ENCODE measurements at places on chromosomes 16 and 17.

DNA sequence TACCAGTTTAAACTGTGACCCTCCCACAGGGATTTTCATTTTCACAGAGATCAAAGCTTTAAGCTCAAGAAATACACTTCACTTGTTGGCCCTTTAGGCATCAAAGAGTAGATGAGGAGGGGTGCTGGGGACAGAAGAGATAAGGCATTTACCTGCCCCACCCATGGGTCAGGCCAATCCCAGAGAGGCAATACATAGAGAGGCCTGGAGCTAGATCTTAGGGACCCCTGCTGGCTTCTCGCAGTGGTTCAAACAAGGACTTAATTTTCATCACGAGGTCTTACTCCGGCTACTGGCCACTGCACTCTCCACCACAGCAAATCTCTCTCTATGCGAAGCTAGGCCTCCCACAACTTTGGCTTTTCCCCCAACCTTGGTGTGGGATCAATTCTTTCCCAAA is 46.6 kb downstream of the NOG start:
- no peak for DNase-seq

DNA sequence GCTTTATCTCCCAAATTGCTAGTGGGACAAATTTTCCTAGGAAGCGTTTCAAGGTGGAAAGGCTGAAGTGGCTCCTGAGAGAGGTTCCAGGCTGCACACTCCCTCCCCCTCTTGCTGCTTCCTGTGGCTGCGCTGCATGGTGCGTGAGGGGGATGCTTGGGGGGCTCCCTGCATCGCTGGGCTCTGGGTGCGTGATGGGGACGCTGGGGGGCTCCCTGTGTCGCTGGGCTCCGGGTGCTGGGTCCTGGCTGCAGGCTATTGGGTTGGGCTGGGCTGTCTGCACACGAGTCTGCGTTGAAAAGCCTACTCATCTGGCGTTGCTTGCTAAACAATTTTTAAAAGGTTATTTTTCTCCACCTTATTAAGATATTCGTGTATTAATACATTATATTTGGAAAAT is 30.1 kb downstream of the NDEL1 start:
- peak; percentile 14 for DNase-seq

DNA sequence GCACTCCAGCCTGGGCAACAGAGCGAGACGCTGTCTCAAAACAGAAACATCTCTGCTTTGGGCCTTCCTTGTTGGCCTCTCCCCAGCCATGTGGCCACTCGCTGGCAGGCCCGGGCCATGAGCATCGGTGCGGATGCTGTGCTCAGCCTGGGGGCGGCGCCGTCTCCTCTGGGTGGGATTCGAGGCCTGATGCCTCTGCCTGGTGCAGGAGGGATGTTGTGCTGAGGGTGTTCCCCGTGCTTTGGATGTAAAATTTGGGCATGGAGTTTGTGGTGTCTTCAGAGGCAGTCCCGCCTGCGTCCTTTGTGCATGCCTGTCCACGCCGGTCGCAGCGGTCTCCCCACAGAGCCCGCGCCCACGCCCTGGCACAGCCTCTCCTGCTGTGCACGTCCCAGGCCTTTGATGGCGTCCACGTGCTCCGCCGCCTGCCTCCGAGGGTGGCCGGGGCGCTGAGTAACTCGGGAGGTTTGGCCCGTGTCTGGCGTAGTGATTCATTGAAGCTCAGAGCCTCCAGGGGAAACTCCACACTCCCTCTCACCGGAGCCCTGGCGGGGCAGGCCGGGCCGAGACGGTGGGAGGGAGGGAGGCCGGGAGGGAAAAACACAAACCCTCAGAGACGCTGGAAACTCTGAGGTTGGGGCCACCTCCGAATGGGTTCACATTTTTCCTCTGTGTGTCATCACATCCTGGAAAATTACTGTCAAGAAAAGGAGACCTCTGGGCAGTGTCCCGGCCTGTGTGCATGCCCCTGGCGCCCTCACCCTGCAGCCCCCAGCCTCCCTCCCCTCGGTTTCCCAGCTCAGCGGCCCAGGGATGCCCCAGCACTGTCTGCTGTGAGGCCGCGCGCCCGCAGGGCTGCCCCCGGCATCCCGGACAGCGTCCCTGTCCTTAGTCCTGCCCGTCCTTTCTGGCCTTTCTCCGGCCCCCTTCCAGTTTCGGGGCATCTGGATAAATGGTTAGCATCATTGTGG is 19.0 kb downstream of the CENPX start:
- DNase-seq = no peak

GRCh38 chr17:1956134-1956533 is 69.0 kb downstream of the RTN4RL1 start:
- DNase-seq = peak; percentile 36

DNA sequence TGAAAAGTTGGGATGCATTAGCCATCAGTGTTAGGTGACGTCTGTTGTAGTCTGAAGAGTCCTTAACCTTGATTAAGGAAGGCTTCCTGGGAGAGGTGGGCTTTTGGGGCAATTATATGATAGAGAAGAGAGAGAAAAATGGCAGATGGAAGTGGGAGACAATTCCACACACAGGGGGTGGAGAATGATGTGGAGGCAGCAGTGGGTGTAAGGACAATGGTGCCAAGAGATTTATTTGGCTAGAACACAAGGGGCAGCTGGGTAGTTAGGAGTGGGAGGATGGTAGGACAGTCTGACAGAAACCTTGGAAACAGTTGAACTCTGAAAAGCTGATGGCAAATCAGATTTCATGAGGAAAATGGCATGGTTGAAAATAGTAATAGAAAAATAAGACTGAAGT is 10.7 kb upstream of the DUSP14 start:
- no peak for DNase-seq

DNA sequence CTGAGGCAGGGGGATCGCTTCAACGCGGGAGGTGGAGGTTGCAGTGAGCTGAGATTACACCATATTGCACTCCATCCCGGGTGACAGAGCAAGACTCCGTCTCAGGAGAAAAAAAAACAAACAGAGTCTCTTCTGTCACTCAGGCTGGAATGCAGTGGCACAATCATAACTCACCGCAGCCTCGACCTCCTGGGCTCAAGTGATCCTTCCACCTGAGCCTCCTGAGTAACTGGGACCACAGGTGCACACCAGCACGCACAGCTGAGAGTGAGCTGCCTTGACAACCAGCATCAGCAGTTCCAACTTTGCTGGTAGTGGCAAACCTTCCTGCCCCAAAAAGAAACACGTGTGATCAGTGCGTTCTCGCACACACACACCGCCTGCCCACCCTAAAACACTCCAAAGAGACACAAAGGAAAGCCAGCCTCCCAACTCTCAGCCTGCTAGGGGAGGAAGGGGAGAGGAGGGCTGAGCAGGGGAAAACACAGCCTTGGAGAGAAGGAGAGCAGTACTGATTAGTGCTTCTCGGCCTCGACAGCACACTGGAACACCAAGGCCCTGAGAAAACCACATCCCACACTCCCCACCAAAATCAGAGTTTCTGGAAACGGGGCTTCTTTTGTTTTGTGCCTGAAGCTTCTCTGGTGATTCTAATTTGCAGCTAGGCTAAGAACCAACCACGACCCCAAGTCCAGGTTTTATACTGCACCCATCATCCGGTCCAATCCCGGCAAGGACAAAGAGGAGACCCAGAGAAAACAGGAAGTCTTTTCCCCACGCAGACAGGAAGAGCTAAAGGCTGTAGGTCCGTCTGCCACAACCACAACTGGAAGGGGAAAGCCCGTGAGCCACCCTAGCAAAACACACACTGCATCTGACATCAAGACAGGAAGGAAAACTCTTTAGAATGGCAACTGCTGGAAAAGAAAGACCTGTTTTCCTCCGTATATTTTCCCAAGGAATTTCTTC is 28.8 kb downstream of the ZCCHC14 start:
- DNase-seq = no peak

DNA sequence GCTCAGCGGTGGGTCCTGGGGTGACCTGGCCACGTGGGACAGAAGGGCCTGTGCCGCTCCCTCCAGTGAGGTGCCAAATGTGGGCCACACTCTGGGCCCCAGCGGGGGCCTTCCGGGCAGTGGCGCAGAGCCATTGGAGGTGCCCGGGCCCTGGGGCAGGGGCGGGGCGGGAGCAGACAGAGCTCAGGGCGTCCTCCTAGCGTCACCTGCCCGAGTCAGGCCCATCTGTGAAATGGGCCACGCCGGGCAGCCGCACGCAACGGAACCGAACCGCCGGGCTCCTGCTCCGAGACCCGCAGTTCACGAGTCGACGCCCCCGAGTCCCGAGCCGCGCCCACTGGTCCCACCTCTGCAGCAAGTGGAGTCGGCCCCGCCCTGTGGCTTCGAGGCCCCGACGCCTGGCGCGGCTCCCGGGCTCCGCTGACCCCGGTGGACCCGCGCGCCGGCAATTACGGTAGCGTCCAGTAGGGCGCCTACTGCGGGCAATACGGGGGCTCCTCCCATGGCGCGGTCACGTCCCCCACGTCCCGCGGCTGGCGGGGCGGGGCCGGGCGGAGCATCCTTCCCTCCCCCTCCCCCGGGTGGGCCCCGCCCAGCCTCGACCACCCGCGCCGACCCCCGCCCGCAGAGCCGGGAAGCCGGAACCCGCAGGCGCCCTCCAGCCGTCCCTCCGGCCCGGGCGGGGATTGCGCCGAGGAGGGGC is 1.9 kb downstream of the SLC16A3 start:
- no peak for DNase-seq

DNA sequence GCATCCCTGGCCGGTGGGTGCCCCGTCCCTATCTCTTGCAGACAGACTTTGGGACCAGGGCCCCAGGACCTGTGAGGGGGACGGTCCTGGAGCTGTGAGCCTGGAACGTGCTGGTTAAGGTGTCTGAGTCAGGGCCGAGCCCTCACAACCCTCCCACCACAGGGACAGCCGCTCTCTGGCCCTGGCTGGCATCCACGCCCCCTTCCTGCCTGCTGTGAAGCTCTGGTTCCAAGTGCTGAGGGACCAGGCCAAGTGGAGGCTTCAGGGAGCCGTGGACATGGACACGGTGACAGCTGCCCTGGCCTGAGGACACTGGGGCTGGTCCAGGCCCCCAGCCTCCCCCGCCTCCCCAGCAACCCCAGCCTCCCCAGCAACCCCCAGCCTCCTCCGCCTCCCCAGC is 6.6 kb downstream of the TSR3 start:
- no peak for DNase-seq

- no peak for DNase-seq
These were observed 56.9 kb upstream of the TRAP1 start for GRCh38 chr16:3774156-3774767.

DNA sequence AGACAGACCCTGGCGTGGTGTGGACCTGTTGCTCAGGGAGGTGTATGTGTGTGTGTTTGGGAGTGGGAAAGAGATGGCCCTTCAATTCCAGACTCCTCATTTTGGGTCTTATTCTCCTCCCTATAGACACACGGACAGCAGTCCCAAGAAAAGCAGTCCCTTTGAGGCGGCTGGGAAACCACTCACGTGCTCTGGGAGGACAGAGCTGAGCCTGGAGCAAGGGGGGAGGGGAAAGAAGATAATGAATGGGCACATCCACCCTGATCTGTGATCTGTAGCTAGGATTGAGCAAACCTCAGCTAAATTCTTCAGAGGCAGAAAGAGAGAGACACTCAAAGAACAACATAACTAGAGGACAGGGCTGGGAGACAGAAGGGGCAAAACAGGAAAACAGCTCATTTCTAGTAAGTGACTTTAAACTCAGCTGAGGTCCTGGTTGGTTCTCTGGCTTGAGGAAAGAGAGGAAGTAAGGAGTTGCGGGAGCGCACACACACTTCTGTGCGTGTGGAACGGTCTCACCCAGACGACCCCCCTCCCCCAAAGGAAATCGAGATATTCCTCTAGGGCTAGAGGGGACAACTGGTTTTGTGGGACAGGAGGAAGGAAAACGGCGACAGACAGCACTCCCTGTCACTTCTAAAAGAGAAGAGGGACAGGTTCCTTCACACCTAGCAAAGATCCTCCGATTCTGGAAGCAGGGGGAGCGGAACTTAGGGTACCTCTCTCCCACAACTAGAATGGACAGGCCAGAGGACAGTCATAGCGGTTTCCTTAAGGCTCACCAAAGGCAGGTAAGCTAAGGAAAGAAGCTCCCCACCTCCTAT is 658 bp downstream of the RAB5C start:
- no peak for DNase-seq

DNA sequence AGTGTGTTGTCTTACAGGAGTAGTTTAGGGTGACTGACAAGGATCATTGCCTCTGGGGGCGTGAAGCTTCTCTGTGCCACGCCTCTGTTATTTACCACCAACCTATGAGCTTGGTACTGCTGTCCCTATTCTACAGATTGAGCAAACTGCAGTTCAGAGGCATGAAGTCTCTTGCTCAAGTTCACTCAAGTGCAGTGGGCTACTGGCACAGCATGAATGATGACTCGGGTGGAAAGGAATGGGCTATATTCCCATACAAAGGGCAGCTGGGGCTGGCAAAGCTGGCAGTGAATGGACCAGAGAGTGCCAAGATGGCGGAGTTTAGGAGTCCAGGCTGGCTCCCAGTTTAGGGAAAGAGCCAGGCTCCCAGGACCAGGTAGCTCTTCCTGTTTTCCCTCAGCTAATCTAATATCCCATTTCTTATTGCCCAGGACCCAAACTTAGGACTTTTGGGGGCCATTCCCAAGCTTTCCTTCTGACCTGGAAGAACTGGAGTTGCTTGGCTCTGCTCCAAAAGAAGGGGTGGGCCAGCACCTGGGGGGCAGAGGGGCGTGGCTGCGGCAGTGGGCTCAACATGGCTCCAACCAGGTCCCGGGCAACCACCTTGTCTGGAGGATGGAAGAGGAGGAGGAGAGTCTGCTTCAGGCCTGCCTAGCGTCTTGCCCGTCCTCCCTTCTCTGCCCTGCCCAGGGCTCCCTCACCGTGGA is 12.9 kb downstream of the PLK1 start:
- DNase-seq = no peak

- DNase-seq = peak; percentile 20
These were observed 307 bp downstream of the CDYL2 start for GRCh38 chr16:80804056-80804525.

- peak; percentile 92 for DNase-seq
These were observed 15.7 kb downstream of the TMEM94 start for GRCh38 chr17:75472119-75472518.

DNA sequence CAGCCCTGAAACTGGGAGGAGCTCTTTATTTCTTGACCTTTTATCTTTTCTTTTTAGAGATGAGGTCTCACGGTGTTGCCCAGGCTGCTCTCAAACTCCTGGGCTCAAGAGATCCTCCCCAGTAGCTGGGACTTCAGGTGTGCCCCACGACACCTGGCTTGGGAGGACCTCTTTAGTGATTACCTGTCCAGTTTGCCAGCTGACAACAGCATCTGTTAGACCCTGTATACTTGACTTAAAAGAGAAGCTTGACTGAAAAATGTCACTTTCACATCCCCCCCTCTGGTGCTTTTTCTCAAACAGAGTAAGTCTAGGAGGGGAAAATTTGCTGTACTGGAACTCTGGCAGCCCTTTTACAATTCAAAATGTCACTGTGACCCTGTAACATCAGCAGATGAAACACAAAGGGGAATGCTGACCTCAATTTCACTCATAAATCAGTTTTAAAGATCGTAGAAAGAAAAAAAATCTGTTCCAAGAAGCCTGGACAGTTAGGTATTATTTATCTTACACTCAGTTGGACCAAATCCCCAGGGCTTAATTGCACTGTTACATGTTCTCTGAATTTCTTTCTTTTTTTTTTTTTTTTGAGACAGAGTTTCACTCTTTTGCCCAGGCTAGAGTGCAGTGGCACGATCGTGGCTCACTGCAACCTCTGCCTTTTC is 1.8 kb upstream of the ERN1 start:
- no peak for DNase-seq

Data from NCI-H1417 (cell line).